MG63 (cell line): ENCODE measurements at places on chromosomes 7 and 10.

- DNase-seq, result no peak
Measured at GRCh38 chr7:71504697-71505441, 372.9 kb downstream of the GALNT17 start.

- no peak for DNase-seq
Measured at GRCh38 chr10:131668903-131669302, 231.9 kb upstream of the PPP2R2D start.

DNA sequence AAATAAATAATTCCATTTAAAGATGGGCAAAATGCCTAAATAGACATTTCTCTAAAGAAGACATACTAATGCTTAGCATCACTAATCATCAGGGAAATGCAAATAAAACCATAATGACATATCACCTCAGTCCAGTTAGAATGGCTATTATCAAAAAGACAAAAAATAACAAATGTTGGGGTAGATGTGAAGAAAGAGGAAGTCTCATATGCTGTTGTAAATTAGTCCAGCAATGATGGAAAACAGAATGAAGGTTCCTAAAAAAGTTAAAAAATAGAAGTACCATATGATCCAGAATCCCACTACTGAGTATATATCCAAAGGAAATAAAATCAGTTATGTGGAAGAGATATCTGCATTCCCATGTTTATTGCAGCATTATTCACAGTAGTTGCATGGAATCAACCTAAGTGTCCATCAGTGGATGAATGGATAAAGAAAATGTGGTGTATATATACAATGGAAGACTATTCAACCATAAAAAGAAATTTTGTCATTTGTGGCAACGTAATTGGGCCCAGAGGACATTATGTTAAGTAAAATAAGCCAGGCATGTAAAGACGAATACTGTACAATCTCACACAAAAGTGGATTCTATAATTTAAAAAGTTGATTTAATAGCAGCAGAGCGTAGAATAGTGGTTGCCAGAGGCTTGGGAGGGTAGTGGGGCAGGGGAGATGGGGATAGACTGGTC, 52.0 kb downstream of the TCAF1 start:
- no peak for DNase-seq

DNA sequence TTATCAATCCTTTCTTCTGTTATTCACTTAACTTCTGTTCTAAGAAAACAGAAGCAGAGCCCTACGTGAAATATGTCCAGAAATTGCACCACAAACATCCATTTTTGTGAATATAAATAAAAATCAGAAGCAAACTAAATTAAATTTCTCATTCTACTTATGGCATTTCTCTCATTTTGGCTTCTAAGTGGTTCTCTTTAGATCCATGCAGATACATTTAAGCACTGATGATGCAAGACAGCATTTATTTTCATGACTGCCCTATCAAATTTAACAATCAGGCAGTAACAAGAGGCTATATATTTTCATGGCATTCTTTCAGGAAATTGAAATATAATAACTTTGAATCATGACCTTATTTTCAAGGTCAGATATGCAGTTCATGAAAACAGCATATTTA, 1049.6 kb downstream of the GRM8 start:
- DNase-seq, result no peak

GRCh38 chr7:15603124-15603523, 41.3 kb upstream of the AGMO start:
- no peak for DNase-seq

GRCh38 chr7:94440451-94441039, 45.9 kb downstream of the COL1A2 start:
- no peak for DNase-seq

DNA sequence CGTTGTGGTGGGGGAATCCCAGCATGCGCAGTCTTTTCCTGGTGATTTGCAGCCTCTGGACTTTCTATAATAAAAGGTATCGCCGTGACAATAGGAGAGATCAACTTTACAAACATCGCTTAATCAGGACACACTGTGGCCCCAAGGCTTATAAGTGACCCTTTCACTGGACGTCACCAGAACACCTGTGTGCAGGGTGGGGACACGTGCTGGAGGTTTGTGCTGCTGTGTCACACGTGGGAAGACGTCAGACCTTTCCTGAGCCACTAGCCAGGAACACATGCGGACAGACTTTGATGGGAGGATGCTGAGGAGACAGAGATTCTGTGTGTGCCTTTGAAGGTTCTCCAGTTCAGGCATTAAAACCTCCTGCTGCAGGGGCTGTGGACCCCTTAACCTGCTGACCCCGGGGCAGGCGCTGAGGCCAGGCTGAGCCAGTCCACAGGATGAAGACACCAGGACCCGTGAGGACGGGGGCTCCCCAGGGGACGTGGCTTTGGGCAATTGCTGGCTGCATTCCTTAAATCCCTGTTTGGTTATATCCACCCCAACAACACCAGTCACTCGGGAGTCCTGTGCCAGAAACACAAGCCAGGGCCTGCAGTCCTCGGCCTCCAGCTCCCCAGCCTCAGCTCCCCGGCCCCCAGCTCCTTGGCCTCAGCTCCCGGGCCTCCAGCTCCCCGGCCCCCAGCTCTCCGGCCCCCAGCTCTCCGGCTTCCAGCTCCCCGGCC, 183.4 kb downstream of the PTPRN2 start:
- DNase-seq, result no peak

DNA sequence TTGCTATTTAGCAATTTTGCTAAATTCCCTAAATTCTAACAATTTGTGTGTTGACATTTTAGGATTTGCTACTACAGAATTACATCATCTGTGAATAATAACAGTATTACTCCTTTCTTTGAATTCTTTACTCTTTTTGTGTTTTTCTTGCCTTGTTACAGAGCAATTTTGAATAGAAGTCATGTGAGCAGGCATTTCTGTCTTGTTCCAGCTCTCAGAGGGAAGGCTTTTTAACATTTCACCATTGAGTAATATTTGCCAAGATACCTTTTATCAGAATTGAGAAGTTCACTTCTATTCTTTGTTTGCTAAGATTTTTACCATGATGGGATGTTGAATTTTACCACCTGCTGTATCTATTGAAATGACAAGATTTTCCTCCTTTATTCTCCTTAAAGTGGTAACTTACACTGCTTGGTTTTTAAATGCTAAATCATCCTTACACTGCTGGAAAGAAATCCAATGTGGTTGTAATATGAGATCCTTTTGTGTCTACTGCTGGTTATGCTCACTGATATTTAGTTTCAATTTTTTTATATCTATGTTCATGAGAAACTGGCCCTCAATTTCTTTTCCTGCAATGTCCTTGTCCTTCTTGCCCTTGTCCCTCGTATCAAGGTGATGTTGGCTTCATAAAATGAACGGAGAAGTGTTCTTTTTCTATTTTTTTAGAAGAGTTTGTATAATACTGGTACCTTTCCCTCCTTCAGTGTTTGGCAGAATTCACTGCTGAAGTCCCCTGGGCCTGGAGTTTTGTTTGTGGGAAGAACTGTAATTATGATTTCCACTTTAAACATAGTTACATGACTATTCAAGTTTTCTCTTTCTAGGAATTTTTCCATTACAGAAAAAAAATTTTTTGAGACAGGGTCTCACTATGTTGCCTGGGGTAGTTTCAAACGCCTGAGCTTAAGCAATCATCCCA, 50.3 kb upstream of the ATP6V0A4 start:
- no peak for DNase-seq

DNA sequence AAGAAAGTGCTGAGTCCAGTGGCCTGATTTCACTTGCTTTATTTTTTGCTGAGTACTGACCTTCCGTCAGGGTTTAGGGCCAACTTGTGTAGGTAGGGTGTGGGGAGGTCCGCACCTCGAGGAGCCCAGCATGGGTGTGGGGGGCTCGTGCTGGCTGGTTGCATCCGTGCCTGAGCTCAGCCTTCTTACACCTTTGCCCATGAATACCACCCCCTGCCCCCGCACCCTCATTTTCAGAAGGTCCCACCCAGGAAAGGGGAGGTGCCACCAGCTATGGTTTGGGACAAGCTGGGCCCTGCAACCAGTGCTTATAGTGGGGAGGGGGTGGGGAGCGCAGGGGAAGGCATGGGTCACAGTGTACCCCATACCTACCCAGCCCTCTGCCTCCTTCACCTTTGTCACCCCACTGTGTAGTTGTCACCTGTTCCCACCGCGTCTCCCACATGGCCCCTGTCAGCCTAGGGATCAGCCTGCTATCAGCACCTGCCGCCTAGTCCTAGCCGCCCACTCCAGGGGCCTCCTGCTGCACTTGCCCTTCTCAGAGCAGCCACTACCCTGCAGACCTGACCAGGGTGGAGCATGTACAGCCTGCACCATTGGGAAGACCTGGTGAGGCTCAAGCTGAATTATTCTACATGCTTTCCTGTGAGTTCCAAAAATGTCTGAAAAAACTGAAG, 146.2 kb upstream of the RET start:
- no peak for DNase-seq

- no peak for DNase-seq
Measured at GRCh38 chr7:78690174-78690573, 763.3 kb downstream of the MAGI2 start.

- DNase-seq, result no peak
Measured at GRCh38 chr10:132972149-132972985, 30.0 kb upstream of the CFAP46 start.

GRCh38 chr7:102291056-102291915, 4.6 kb downstream of the SH2B2 start:
- no peak for DNase-seq

DNA sequence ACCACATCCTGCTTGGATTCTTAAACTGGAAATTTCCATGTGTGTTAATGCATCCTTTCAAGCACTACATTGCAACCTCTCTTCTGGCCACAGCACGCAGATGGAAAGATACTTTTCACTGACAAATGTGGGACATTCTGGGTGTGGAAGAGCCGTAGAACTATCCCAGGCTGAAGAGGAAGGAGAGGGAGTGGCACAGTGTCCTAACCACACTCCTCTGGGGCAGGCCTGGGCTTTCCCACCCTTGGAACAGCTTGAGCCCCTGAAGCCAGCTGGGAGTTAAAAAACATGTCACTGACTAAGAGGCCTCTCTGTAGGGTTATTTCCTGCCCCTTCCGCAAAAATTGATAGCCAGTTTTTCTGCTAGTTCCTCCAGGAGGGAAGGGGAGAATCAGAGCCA, 34.0 kb upstream of the DNMBP start:
- peak; percentile 36 for DNase-seq

DNA sequence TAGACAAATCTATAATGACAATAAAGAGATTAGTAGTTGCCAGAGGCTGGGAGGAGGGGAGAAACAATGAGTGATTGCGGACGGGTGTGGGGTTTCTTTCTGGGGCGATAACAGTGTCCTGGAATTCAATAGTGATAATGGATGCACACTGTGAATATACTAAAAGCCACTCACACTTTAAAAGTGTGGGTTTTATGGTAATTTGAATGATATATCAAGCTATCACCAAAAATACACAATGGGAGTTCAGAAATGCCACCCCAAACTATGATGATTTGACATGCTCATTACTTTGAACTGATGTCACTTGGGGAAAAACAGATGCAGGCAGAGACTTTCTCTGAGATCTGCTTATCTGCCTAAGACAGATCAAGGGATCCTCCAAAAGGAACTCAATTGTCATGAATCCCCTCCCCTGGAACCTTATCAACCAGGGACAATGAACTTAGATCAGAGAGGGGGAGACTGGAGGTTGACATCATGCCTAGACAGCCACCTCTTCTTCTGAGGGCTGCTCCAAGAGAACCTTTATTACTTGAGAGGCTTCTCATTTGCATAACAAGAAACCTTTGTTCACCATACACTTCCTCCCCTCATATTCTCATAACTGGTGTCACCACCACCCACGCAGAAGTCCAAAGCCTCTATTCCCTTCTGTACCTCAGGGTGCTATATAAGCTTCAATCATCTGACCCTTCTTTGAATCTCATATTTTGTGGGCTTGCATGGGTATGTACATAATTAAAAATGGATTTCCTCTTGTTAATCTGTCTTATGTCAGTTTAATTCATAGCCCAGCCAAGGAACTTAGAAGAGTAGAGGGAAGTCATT, 14.8 kb upstream of the ZC3HAV1 start:
- DNase-seq, result no peak

GRCh38 chr10:131785121-131785460, 115.7 kb upstream of the PPP2R2D start:
- DNase-seq, result no peak

GRCh38 chr10:110285501-110285900, 19.2 kb downstream of the SMNDC1 start:
- DNase-seq, result no peak

GRCh38 chr10:59517341-59517899, 155.1 kb upstream of the FAM13C start:
- DNase-seq, result no peak

DNA sequence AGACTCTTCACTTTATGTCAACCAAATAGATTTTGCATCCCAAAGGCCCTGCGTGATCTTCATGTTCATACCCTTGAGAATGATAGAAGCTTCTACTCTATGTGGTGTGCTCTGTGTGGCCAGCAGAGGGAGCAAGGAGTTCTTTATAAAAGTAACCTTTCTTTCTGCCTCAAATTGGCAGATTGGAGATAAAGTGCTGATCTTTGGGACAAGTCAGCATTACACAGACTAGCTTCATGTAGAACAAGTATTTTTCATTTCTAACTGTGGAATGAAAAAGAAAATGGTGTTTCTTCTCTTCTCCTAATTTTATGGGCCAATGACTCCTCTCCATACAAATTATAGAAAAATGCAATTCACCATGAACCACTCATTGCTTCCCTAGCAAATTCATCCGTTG, 1214.1 kb downstream of the SORCS1 start:
- DNase-seq, result peak; percentile 11

GRCh38 chr10:4354382-4354812, 471.6 kb upstream of the AKR1E2 start:
- DNase-seq, result peak; percentile 9
